Mesothelial cell of epicardium (in vitro differentiated cells): ENCODE measurements at places on chromosomes 13 and 19. TPM values are rescaled to one million over a fixed set of nuclear protein-coding genes. Genes with fewer than 3 reads are reported as not detected.

The LGALS7 gene
- total RNA-seq: not detected in 3 replicates

DNA sequence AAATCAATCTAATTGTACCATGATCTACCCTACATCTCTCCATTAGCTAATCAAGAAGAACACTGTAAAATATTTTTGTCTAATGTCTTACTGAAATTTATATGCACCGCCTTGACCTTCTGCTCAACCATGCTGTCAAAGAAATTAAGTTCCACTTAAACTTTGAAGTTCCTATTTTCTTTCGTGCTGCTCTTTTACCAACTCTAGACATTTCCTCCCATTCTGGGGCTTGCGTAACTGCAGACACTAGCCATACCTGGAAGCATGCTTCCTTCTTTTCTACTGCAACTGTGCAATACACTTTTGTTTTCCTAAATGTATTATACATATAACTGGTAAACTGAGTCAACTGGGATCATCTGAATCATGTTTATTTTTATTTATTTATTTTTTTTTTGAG, 8.5 kb upstream of the UBE2L5 start:
- H3K27me3 ChIP-seq: no peaks in the 10 kb centered on the region
- H3K4me1 ChIP-seq: peaks cover 16% of the 10 kb centered on the region
- no peaks in the 10 kb centered on the region for H3K36me3 ChIP-seq
- no peak for DNase-seq
- no peak overlapping the region for H3K4me3 ChIP-seq

The MEIOSIN gene
- not detected in 3 replicates for total RNA-seq

GRCh38 chr13:37889102-37889501, 19.5 kb upstream of the TRPC4 start:
- H3K27me3 ChIP-seq: peaks cover 2% of the 10 kb centered on the region
- no peak overlapping the region for H3K27ac ChIP-seq
- no peaks in the 10 kb centered on the region for H3K4me1 ChIP-seq
- no peaks in the 10 kb centered on the region for H3K36me3 ChIP-seq
- DNase-seq: no peak

DNA sequence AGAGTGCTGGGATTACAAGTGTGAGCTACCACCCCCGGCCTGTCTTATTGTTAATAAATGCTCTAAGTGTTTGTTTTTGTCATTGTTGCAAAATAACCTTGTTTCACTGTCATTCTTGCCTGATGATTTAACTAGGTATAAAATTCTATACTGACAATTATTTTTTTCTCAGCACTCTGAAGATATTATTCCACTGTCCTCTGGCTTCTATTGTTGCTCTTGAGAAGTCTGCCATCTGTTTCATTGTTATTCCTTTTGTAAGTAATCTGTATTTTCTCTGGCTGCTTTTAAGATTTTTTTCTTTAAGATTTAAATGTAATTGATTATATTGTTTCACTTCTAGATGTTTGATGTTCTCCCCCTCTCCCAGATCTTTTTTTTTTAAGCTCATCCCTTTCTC, 17.6 kb downstream of the ZNF420 start:
- H3K4me3 ChIP-seq: no peak overlapping the region
- DNase-seq: no peak
- H3K36me3 ChIP-seq: peaks cover 92% of the 10 kb centered on the region

The CRLF1 gene
- total RNA-seq: 0.89 to 2.0 TPM (median 1.0 TPM) in 3 replicates

The PINLYP gene
- total RNA-seq: 12.6 to 14.5 TPM (median 13.8 TPM) in 3 replicates

GRCh38 chr13:113602291-113602988, 17.9 kb downstream of the TFDP1 start:
- DNase-seq: no peak
- no peak overlapping the region for H3K4me3 ChIP-seq
- H3K27me3 ChIP-seq: no peaks in the 10 kb centered on the region
- peaks cover 38% of the 10 kb centered on the region for H3K36me3 ChIP-seq

DNA sequence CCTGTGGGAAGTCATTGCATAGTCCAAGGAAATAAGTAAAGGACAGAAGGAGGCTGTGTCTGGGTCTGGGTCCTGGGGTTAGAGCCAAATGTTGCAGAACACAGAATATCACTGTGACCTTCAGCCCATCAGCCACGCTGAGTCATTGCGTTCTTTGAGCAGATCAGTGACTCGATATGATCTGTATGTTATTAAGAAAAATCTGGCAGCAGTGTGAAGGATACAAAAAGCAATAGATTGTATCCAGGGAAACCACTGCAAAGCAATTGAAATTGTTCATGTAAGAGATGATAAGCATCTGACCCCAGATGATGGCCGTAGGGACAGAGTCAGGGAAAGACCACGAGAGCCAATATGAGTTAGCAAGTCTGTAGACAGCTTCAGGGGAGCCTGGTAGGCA, 1575.1 kb upstream of the SLC10A2 start:
- no peak overlapping the region for H3K27ac ChIP-seq
- no peak overlapping the region for H3K4me3 ChIP-seq
- H3K27me3 ChIP-seq: no peaks in the 10 kb centered on the region
- DNase-seq: no peak
- H3K36me3 ChIP-seq: no peaks in the 10 kb centered on the region

GRCh38 chr13:36420437-36420891, 11.8 kb upstream of the CCNA1 start:
- H3K27me3 ChIP-seq: peaks cover 10% of the 10 kb centered on the region
- peaks cover 17% of the 10 kb centered on the region for H3K4me1 ChIP-seq
- H3K27ac ChIP-seq: no peak overlapping the region
- H3K4me3 ChIP-seq: peak overlapping the region; percentile 23
- peak; percentile 83 for DNase-seq

The OR7A5 gene
- total RNA-seq: not detected in 3 replicates

DNA sequence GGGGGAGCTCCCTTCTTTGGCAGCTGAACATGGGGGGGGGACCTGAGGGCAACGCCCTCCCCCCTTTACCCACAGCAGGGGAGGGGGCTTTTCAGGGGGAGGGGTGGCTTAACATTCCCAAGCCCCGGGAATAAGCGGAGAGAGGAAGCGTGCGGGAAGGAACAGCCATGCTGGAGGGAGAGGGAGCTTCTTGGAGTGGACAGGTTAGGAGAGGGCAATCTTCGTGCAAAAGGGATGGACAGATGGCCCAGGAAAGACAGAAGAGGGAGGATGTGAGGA, 10.8 kb downstream of the C19orf81 start:
- no peaks in the 10 kb centered on the region for H3K36me3 ChIP-seq
- H3K27me3 ChIP-seq: peaks cover 94% of the 10 kb centered on the region
- no peak overlapping the region for H3K27ac ChIP-seq
- H3K4me3 ChIP-seq: peak overlapping the region; percentile 55
- peaks cover 16% of the 10 kb centered on the region for H3K4me1 ChIP-seq

DNA sequence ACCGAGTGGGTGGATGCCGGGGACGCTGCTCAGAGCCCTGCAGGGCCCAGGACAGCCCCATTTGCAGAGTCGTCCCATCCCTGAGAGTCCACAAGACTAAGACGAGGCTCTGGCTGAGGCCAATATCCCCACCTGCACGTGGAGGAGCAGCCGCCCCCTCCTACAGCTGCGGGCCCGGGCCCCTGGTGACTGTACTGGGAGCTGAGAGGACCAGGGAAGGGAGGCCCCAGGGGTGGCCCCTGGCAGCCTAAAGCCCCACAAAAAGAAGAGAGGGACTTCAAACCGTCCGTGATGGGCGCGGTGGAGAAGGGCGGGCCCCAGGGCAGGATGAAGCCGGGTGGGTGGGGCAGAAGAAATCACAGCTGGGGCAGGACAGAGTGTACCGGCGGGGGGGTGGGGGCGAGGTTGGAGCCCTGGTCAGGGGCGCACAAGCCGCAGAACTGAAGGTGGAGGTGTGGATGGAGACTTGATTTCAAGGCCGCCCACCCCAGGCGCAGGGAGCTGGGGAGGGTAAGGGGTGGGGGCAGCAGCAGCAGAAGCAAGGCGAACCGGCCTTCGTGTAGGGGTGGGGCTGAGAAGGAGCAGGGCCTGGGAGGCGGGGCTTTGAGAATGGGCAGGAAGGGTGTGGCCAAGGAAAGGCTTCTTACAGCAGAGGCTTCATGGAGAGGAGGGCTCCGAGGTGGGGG, 12.9 kb downstream of the CFD start:
- peaks cover 2% of the 10 kb centered on the region for H3K4me1 ChIP-seq
- H3K4me3 ChIP-seq: no peak overlapping the region
- peaks cover 2% of the 10 kb centered on the region for H3K27me3 ChIP-seq
- peaks cover 16% of the 10 kb centered on the region for H3K36me3 ChIP-seq

The NAPA gene
- total RNA-seq: 53.6 to 56.4 TPM (median 54.7 TPM) in 3 replicates

- H3K4me1 ChIP-seq: peaks cover 24% of the 10 kb centered on the region
- no peak for DNase-seq
- H3K27ac ChIP-seq: peak overlapping the region; percentile 2
- no peak overlapping the region for H3K4me3 ChIP-seq
- peaks cover 8% of the 10 kb centered on the region for H3K36me3 ChIP-seq
- H3K27me3 ChIP-seq: no peaks in the 10 kb centered on the region
Observed at GRCh38 chr19:46886546-46887239, 25.9 kb downstream of the ARHGAP35 start.

The ZNF525 gene
- total RNA-seq: 20.2 to 23.5 TPM (median 20.5 TPM) in 3 replicates

DNA sequence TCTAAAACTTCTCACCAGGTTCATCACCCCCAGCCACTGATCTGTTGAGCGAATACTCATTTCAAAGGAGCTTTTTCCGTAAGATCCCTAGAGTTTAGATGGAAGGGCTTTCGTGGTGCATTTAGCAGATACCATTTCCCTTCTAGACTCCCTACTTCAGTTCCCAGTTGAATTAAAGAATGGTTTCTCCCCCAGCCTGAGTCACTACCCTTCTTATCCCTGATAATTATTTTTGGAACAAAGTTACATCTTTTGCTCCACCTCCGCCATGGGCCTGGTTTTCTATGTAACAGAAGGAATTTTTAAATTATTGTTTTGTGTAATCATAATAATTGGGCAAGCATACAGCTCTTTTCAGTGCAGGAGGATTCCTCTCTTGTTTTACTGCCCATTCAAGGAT, 22.0 kb downstream of the USPL1 start:
- H3K4me1 ChIP-seq: no peaks in the 10 kb centered on the region
- H3K4me3 ChIP-seq: no peak overlapping the region
- no peak for DNase-seq
- H3K27me3 ChIP-seq: no peaks in the 10 kb centered on the region
- H3K27ac ChIP-seq: no peak overlapping the region

- no peaks in the 10 kb centered on the region for H3K27me3 ChIP-seq
- peaks cover 6% of the 10 kb centered on the region for H3K4me1 ChIP-seq
- H3K36me3 ChIP-seq: no peaks in the 10 kb centered on the region
- no peak for DNase-seq
- H3K4me3 ChIP-seq: no peak overlapping the region
Observed at GRCh38 chr13:100297413-100297812, 208.5 kb downstream of the PCCA start.

- no peak overlapping the region for H3K27ac ChIP-seq
- no peaks in the 10 kb centered on the region for H3K27me3 ChIP-seq
Observed at GRCh38 chr13:48167866-48168265, 65.1 kb upstream of the ITM2B start.

The JSRP1 gene
- 0.80 TPM in 1 of 3 replicates, not detected in the others for total RNA-seq

The AKT2 gene
- total RNA-seq: 192 to 200 TPM (median 194 TPM) in 3 replicates

The CEACAM7 gene
- total RNA-seq: not detected in 3 replicates

DNA sequence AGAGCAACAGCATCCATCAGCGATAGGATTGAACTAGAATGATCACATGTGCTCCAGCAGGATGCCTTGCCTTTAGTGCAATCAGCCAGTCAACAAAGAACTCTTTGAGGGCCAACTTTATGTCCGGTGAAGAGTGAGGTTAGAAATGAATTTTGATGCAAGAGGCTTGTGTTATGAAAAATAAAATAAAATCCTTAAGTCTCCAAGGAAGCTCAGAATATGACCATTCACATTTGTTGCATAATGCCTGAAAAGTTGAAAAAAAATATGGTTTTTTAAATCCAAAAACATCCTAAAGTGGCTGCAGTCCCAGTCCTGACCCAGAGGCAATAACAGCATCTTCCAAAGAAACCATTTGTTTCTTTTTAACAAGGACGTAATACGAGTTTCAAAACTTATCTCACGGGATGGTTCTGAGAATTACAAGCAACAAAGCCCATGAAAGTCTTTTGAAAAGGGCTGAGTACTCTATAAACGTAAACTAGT, 61.3 kb downstream of the DCLK1 start:
- H3K4me1 ChIP-seq: peaks cover 44% of the 10 kb centered on the region
- H3K27ac ChIP-seq: no peak overlapping the region
- H3K36me3 ChIP-seq: peaks cover 3% of the 10 kb centered on the region

DNA sequence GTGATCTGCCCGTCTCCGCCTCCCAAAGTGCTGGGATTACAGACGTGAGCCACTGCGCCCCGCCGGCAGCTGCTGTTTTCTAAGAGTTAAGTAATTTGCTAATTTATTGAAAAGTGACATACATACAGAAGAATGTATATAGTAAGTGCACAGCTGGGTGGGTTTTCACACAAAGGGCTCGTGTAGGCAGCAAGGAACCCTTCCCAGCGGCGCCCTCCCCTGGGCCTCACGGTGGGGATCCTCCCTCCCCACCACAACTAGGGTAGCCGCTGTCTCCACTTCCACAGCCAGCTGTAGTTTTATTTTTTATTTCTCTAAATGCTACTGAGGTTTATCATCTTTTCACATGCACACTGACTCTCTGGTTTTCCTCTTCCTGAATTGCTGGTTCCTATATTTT, 64.9 kb downstream of the CRYL1 start:
- DNase-seq: no peak
- H3K36me3 ChIP-seq: peaks cover 6% of the 10 kb centered on the region
- peaks cover 38% of the 10 kb centered on the region for H3K4me1 ChIP-seq
- no peak overlapping the region for H3K27ac ChIP-seq

The MYO9B gene
- total RNA-seq: 86.0 to 90.8 TPM (median 87.7 TPM) in 3 replicates

GRCh38 chr13:41356786-41357185, 45.7 kb downstream of the NAA16 start:
- H3K27me3 ChIP-seq: no peaks in the 10 kb centered on the region
- DNase-seq: no peak
- H3K4me1 ChIP-seq: peaks cover 2% of the 10 kb centered on the region
- peaks cover 23% of the 10 kb centered on the region for H3K36me3 ChIP-seq
- H3K4me3 ChIP-seq: no peak overlapping the region

- H3K27ac ChIP-seq: peak overlapping the region; percentile 23
- H3K4me1 ChIP-seq: peaks cover 14% of the 10 kb centered on the region
- H3K4me3 ChIP-seq: no peak overlapping the region
- DNase-seq: no peak
- peaks cover 16% of the 10 kb centered on the region for H3K36me3 ChIP-seq
Observed at GRCh38 chr13:95865080-95865615, 188.1 kb downstream of the UGGT2 start.

- peak overlapping the region; percentile 92 for H3K4me3 ChIP-seq
- peak; percentile 67 for DNase-seq
- no peaks in the 10 kb centered on the region for H3K27me3 ChIP-seq
- H3K27ac ChIP-seq: peak overlapping the region; percentile 99
- peaks cover 11% of the 10 kb centered on the region for H3K4me1 ChIP-seq
- peaks cover 14% of the 10 kb centered on the region for H3K36me3 ChIP-seq
Observed at GRCh38 chr19:45693106-45693788, 781 bp downstream of the QPCTL start.

GRCh38 chr19:10044390-10044789, 31.1 kb downstream of the RDH8 start:
- no peaks in the 10 kb centered on the region for H3K4me1 ChIP-seq
- DNase-seq: no peak
- H3K4me3 ChIP-seq: no peak overlapping the region

DNA sequence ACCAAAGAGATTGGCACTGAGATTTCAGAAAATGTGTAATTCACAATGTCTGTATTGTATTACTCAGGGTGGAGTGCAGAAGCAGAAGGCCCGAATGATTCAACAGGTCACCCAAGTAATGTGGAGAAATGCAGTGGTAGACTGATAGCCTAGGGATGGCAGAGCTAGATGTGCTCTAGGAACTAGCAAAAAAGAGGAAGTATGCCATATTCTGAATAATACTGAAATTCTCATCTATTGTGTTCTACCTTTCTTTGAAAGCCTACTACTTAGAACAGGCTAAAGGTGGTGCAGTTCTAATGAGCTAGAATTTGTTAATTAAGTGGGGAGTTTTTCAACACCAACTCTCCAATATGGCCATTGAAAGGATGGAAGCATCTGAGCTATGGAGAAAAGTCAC, 1449.8 kb upstream of the MIR17HG start:
- no peak overlapping the region for H3K4me3 ChIP-seq
- no peaks in the 10 kb centered on the region for H3K27me3 ChIP-seq
- DNase-seq: no peak
